ENCODE measurements at places on chromosomes 13 and 19.

DNA sequence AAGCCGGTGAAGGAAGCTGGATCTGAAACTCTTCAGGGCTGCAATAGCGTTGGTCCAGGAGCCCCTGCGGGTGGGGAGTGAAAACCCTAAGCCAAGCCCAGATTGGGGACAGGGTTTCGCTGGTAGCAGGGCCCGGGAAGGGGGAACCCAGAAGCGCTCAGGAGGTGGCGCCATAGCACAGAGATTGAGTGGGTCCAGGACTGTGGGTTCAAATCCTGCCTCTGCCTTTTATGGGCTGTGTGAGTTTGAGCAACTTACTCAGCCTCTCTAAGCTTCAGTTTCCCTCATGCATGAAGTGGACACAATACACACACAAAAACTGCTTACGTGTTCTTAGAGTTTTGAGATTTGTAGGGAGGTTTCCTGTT, 8.3 kb upstream of the SYCN start:
- DNase-seq, result peak; percentile 73

DNA sequence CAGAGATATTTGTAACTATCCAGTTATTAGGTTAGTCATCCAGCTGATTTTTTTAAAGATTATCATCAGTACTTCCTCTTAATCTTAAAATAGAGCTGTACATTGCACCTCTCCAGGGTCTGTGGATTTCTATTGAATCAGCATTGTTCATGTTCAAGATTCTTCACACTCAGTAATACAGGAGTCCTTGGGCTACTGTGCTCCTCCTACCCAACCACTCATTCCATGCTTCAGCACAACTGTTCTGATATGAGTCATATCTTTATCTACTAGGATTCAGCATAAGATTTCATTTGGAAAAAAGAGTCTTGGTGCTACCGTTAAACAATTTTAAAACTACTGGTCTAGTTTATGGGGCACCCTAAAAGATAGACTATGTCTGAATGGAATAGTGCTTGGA, 357.8 kb downstream of the DCT start:
- DNase-seq, result no peak

- DNase-seq, result peak; percentile 28
These were observed 887 bp downstream of the CDADC1 start for GRCh38 chr13:49248622-49249002.

DNA sequence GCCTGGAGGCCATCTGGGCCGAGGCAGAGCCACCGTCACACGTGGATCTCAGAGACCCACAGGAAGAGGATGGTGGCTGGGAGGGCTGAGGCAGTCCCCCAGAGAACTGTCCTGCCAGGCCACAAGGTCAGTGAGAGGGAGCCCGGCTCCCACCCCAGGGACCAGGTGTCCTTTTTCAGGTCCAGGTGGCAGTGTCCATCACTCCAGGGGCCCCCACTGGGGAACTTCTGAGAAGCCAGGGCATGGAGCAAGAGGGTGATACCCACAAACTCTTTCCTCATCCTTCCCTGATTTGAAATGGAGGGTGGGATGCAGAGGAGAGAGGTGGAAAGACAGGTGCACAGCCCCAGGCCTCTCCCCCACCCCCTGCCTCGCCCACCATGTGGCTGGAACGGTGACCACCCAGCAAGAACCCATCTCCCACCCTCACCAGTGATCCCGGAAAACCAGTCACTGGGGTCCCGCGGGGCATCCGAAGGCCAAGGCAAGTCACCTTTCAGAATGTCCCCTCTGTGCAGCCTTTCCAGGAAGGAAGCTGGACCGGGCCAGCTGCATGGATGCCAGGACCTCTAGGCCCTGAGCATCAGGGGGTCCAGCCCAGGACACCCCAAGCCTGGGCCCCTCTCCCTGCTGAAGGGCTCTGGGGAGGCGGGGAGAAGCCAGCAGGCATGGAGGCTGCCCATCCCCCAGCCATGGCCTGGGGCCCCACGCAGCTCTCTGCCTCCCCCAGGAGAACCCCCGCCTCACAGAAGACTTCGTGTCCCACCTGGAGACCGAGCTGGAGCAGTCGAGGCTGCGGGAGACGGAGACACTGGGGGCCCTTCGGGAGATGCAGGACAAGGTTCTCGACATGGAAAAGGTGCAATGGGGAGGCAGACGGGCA, 14.1 kb downstream of the PRR36 start:
- DNase-seq, result no peak

DNA sequence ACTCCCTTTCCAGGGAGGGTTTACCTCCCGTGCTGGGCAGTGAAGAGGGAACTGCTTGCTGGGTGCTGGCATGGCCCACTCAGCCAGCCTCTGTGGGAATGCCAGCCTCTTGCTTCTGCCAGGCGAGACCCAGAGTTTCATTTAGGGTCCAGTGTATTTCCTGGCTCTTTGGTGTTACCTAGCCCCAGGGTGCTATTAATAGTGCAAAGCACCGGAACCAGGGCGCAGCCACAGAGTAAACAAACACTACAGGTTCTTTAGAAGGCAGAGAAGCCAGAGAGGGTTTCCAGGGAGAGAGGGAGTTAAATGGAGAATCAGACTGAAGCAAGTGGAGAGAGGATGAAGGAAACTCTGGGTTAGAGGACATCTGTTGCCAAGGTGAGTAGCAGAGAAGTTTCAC, 74.9 kb upstream of the SPATA13 start:
- no peak for DNase-seq

All from CD4-positive, alpha-beta T cell treated with Interleukin-17A for 1 hour (primary cell).